ENCODE measurements at places on chromosomes 3 and 15. TPM values are rescaled to one million over a fixed set of nuclear protein-coding genes. Genes with fewer than 3 reads are reported as not detected.
A peak's percentile ranks its signal among the peaks of the same experiment; 100 is the strongest.

GRCh38 chr3:33717616-33717865, 513 bp downstream of the CLASP2 start:
- H3K27me3 ChIP-seq = no peaks in the 10 kb centered on the region
- peak overlapping the region; percentile 96 for H3K4me3 ChIP-seq
- peaks cover 5% of the 10 kb centered on the region for H3K36me3 ChIP-seq
- H3K4me1 ChIP-seq = peaks cover 12% of the 10 kb centered on the region

- no peak overlapping the region for H3K4me3 ChIP-seq
- no peak overlapping the region for H3K27ac ChIP-seq
- no peaks in the 10 kb centered on the region for H3K27me3 ChIP-seq
- H3K36me3 ChIP-seq = no peaks in the 10 kb centered on the region
These were observed 7.7 kb upstream of the RAB27A start for GRCh38 chr15:55297315-55297714.

- no peak overlapping the region for H3K27ac ChIP-seq
- no peak overlapping the region for H3K4me3 ChIP-seq
- H3K36me3 ChIP-seq = no peaks in the 10 kb centered on the region
- DNase-seq = no peak
These were observed 20.0 kb upstream of the TJP1 start for GRCh38 chr15:29842290-29842689.

GRCh38 chr15:55289011-55289745, 435 bp downstream of the RAB27A start:
- H3K4me3 ChIP-seq = peak overlapping the region; percentile 89
- no peak for DNase-seq
- H3K36me3 ChIP-seq = peaks cover 9% of the 10 kb centered on the region
- H3K27ac ChIP-seq = peak overlapping the region; percentile 83
- H3K4me1 ChIP-seq = peaks cover 29% of the 10 kb centered on the region

Gene OR5K2
- not detected for total RNA-seq

Gene AMIGO3
- total RNA-seq = not detected
